ENCODE measurements at places on chromosomes 4 and X.

- no peak for DNase-seq
Measured at GRCh38 chr4:72366601-72367000, 202.4 kb downstream of the ADAMTS3 start.

DNA sequence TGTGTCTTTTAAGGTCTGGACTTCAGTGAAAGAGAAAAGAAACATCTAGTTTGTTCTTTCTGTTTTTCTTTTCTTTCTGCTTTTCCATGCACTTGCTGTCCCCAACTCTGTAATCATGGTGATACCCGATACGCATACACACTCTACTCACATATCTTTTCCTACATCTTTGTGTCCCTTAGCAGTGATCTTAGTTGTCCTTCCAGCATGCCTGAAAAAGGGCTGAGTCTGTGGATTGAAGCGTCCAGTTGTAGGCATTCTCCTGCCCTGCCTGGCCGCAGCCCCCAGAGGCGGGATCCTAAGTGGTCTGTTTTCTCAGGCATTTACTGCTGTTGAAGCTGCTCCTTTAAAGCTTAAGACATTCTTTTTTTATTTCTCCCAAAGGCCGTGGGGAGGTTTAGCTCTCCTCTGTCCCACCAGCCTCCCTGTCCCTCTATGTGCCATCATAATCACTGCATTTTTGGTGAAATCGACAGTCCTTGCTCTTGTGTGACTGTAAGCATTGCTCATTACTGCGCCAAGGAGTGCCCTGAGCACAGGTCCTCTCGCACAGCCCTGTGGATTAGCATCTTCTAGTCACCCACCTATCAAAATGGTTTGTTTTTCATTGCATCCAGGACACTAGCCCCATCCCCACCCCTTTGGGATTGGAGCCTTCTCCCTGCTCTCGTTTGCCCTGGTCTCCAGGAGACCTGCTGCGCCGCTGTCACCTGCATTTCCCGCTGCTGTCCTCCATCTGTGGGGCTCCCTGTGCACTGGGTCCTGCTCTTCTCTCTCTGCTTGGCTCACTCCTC is 4.4 kb downstream of the RGS12 start:
- DNase-seq: no peak

DNA sequence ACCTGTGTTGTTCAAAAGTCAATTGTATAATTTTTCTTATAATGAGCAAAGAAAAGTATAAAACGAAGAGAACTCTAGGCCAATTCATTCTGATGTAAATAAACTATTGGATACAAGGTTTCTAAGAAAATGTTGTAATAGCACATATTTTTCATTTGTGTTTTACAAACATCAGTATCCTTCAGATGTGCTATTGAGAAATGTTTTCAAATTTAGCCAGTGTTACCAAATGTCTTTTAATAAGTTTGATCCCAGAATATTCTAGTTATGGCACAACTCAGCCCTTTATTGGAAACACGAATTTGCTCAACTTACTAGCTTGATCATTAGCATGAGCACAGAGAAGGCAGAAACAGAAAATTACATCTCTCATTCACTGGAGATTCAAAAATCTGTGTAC is 319.3 kb downstream of the IL15 start:
- no peak for DNase-seq

- DNase-seq: no peak
Measured at GRCh38 chr4:156523492-156523891, 448.1 kb downstream of the PDGFC start.

- no peak for DNase-seq
Measured at GRCh38 chrX:153880440-153880815, 5.5 kb downstream of the L1CAM start.

DNA sequence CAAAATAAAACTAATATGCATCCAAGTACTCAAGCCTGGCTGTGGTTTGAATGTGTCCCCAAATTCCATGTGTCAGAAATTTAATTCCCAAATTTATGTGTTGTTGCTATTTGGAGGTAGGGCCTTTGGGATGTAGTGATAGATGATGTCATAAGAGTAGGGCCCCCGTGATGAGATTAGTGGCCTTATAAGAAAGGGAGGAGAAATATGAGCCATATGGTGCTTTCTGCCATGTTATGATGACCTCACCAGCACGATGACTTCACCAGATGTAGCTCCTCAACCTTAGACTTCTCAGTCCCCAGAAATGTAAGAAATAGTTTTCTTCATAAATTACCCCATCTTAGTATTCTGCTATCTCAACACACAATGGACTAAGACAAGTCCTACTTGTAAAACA is 2264.0 kb downstream of the ARAP2 start:
- DNase-seq: no peak

DNA sequence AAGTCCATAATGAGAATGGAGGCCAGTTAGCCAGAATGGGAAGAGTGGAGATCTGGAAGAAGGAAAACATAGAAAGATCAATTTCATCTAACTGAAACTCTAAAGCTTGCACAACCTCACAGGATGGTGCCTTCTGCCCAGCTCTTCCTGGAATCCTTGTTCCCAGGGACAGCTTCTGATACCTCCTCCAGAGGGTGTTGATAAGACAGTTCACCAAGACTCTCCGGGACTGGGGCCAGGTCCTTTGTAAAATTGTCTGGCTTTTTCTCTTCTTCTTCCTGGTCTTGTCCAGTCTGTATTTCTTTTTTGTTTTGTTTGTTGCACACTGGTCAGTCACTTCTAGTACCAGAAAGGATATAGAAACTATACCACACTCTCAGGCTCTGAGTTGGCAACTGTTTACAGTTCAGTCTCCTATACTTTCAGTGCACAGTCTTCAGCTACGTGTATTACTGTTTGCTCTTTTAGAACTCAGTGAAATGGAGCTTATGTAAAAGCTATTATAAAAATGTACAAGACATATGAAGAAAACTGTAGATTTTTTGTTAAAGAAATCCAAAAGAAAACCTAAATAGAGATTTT is 142.8 kb upstream of the RPL34 start:
- no peak for DNase-seq

DNA sequence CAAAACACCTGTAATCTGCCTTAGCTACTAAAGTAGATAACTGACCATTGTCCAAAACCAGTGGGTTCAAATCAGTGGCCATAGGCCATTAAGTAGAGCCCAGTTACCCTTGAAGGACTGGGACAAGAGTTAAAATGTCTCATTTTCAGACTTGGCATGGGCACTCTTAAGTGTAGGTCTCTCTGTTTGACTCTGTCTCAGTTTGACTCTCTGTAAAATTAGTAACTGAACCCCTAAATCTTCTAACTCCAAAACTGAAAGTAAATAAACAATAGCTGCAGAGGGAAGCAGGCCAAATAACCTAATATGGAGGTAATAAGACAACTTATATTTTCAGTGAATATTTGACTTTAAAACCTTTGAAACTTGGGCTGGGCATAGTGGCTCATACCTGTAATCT is 89.1 kb downstream of the SLC16A2 start:
- no peak for DNase-seq

DNA sequence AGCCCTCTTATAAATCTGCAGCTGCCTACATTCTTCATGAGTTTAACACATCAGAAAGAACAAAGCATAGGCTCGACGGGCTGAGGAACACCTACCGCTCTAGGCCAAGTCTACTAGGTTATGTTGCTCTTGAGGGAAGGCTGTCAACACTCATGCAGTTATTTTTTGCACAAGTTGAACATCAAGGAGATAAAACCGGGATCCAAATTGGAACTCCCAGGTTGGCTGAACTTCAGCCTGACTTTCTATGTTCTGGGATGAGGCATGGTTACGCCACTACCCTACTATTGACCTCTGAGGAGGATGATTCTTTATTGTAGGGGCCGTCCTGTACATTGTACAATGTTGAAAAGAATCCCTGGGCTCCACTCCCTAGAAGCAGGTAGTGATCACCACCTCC is 37.3 kb upstream of the ARSH start:
- DNase-seq: no peak

GRCh38 chr4:99875071-99875470 is 19.2 kb downstream of the LAMTOR3 start:
- no peak for DNase-seq

DNA sequence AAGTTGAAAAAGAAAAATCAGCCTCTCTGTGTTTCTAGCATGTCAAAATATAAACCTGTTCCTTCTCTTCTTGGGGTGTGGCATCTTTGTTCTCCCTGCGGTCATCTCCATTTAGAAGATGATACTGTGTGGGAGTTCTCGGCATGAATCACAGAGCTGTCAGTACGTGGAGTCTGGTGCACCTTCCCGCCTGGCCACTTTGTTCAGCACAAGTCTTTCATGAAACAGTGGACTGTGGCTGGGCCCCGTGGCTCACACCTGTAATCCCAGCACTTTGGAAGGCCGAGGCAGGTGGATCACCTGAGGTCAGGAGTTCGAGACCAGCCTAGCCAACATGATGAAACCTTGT is 166.5 kb downstream of the MAML3 start:
- no peak for DNase-seq

- no peak for DNase-seq
Measured at GRCh38 chr4:15089979-15090378, 87.7 kb downstream of the CPEB2 start.
